Activated naive CD4-positive, alpha-beta T cell treated with anti-CD3 and anti-CD28 coated beads, Interleukin-2, amount 50 U/mL, for 72 hours (primary cell): ENCODE measurements at places on chromosomes 4 and X.

DNA sequence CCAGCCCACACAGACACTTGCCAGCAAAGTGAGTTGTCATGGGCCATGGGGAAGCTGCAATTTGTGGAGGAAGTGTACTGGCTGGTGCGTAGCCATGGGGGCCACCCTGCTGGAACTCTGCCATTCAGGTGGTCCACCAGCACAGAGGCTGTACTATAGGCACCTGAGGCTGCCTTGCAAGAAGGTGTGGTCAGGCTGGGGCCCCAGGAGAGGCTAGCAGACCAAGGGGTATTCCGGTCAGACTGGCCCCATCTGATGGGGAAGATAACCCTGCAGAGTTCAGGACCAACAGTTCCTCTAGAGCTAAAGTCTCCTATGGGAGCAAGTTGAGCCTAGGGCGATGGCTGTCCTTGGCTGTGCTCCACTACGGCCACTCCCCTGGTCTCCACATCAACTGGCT lies 136.1 kb downstream of the DCAF12L2 start:
- DNase-seq, result no peak

- DNase-seq, result no peak
Observed at GRCh38 chr4:85058551-85058950, 92.1 kb upstream of the WDFY3 start.

DNA sequence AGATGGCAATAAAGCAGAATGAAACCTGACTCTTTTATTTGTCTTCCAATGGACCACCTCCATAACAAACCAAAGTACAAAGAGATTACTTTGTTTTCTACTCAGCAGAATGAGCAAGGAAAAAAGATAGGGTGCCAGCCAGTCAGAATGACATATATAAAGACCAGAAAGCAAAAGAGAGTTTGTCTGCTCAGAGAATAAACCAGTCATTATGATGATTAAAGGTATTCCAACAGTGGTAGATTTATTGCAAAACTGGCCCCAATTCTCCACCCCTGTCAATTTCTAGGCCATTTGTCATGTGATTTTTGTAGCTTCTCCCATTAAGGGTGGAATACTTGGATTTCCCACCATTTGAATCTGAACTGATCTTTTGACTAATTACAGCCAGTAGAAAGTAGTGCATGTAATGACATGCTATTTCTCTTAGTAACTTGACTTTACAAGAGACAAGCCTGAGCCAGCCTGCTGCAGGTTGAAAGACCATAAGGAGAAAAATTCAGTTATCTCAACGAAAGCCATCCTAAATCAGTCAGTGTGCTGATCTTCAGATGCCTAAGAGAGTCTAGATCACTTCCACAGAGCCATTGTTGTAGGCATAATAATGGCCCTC lies 203.1 kb downstream of the EPHA5 start:
- no peak for DNase-seq

- DNase-seq, result no peak
Observed at GRCh38 chr4:123423819-123424218, 27.2 kb downstream of the SPRY1 start.
